Astrocyte of the cerebellum (primary cell): ENCODE measurements at places on chromosomes 4 and X.

DNA sequence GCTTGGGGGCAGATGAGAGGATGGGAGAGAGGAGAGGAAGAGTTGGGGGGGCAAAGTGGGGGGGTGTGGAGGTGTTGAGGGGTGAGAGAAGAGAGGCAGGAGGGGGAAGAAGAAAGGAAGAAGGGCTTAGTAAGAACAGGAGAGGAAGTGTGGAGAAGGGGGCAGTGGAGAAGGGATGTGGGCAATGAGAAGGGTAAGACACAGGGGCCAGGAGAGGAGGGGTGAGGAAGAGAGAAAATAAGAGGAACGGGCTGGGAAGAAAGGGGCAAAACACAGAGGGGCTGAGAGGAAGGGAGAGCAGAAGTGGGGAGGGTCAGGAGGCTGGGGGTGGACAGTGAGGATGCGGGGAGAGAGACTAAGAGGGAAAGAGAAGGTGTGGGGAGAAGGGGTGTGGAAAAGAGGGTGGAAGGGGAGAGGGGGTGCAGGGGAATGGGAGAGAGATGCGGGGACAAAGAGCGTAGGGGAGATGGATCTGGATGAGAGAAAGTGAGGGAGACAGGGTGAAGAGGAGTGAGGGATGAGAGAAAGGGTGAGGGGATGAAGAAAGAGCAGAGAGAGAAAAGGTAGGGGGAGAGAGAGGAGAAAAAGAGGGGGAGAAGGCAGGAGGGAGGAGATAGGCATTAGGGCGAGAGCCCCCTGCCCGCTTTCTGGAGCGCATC, 12.9 kb downstream of the SH3KBP1 start:
- DNase-seq, result no peak

DNA sequence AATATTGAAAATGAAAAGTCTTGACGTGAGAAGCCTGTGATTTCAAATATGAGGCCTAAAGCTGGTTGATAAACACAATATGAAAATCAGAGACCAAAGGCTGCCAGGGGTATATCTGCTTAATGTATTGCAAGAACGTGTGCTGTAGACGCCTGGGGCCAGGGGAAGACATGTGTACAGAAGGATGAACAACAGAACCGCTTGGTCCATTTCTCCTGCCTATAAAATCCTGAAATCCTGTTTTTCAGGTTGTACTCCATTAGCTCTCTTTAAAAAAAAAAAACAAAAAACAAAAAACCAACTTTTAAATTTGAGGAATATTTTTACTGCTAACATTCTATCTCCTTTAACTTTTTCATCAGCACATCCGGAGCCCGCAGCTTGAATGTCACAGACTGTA, 109.2 kb downstream of the STOX2 start:
- no peak for DNase-seq

DNA sequence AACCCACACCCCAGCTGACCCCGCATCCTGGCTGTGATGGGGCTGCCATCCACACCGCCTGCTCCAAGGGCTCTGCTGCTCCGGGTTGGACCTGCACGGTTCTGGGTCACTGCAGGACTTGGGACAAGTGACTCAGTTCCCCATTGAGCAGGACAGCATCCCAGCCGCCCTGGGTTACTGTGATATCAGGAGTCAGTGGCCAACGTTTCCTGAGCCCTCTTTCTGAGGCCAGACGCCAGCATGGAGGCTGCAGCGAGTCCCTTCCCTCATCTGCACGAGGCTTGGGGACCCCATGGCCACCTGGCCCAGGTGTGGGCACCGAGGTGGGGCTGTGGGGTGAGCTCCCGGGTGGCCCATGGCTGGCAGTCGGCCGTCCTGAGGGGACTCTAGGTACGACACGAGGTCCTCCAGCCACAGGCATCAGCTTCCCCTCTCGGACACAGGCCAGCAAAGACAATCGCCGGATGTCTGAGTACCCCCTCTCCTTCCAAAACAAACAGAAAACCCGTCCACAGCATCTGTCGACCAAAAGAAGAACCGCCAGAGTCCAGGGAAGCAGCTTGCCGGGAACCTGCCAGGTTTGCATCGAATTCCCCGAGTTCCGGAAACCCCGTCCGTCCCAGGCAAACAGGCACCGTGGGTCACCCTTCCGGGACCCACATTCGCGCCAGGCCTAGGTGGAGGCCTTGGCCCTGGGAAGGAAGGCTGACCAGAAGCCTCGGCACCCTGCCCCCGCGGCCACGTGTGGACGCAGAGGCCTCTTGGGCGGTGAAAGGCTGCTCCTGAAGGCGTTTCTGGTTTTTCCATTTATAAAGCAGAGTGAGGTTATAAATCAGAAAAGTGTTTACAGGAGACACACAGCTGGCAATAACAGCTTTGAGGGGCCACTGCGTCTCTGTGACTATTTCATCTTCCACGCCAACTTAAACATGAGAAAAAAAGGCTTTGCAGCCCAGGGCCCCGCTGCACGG, 136.0 kb downstream of the FAM53A start:
- no peak for DNase-seq

GRCh38 chr4:92254767-92255442, 48.9 kb upstream of the GRID2 start:
- no peak for DNase-seq

DNA sequence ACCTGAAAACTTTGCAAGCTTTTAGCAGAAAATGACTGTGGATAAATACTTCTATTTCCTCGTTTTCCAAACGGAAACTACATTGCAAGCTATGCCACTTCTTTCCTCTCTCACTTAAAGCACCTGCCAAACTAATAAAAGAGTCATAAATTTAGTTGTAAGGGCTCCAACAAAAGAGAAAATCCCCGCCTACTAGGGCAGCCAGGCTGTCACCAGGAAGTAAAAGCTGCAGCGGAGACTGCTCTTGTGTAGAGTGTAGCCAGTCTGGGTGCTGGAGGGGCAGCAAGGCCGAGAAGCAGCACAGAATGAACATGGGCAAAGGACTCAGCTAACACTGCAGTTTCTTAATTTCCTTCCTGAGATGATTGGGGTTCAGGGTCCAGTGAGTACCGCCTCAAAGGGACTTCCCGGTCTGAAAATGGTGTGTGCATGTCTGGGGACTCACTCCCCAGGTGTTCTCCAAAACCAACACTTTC, 89.3 kb upstream of the MAML3 start:
- DNase-seq, result no peak
